NCI-H1436 (cell line): ENCODE measurements at places on chromosomes 7 and 10.

- no peak for DNase-seq
These were observed 42.9 kb downstream of the CSGALNACT2 start for GRCh38 chr10:43181146-43181545.

- no peak for DNase-seq
These were observed 182.9 kb upstream of the INHBA start for GRCh38 chr7:41885748-41886147.

GRCh38 chr7:44378744-44379143 is 53.4 kb upstream of the CAMK2B start:
- no peak for DNase-seq

DNA sequence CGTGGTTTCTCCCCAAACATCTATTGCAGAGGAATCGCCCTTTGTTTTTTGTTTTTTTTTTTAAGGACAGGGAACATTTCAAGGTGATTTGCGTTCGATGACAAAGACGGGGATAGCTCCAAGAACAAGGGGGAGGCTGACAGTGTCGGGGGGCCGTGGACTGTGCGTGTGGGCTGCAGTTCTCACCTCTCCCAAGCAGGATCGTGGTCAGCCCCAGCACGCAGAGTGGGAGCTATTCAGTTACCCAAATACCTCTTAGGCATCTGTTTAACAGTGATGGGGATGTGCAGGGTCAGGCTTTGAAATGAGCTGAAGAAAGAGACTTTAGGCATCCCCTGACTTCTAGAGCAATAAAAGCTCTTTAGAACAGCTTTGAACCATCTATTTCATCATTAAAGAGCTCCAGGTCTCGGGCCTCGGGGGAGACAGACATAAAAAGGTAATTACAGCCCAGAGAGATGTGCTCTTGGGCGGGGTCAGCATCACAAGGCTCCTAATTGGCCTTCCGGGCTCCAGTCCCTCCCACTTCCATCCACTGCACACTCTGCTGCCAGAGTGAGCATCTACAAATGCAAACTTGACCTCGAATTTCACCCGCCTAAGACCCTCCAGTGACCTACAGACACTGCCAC is 97.3 kb downstream of the MYL10 start:
- DNase-seq = peak; percentile 47

DNA sequence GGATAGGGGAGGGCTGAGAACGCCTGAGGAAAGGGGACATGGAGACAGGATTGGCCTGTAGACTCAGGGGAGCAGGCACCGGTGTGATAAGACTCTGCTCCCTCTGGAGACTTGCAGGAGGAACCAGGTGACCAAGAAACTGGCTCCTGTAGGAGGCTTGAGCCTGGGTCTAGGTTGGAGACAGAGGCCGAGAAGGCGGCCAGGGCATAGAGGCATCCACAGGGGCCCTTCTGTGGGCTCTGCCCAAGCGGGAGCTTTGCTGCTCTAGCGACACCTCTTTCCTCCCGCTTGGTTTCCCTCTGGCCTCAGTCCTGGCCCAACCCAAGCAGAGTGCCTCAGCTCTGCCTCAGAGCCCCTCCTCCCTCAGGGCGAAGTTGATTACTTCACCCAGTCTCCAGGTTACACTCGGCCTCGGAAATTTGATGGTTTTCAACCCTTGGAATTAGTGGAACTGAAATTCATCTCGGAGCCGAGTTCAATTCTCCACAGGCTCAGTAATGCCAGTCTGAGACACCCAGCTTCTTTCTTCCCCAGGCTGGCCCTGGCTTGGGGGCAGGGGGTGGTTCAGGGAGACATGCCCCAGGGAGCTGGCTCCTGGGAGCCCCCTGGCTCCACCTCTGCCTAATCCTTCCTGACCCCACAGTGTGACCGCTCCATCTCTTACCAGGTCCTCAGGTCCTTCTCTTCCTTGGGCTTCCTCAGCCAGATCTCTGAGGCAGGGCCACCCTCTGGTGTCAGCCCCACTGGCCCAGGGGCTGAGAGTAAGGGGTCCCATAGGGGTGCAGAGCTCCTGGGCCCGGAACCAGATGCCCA is 60.4 kb downstream of the PAX2 start:
- DNase-seq = no peak

DNA sequence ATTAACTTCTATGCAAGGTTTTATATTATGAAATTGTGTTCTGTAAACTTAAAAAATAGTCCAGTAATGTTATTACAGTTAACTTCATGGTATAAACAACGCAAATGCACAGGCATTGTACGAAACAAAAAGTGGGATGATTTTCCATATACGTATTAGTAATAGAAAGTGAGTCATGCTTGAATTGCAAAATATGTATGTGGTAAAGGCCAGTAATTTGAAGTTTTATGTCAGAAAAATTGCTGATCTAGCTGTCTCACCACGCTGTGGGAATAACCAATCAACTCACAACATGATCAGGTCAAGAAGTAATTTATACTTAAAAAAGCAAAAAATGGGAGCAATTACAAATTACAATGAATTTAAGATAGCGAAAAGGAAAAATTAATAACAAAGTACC is 37.0 kb upstream of the GLI3 start:
- DNase-seq = no peak

DNA sequence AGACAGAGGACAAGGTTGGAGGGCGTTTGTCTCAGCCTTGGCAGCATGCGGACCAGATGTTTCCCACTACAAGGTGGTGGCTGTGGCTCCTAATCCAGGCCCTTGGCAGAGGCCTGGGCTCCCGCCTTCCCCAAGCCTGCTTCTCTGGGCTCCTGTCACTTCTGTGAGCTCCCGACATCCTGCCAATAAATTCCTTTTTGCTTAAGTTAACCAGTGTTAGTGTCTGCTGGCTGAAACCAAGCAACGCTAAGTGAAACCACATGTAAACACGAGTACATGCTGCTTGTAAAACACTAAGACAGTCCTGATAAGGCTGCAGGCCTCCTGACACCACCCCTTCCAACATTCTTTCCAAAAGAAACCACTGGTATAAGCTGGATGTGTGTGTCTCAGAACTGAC is 263.6 kb upstream of the ZMIZ1 start:
- no peak for DNase-seq

GRCh38 chr7:157926107-157926506 is 589.3 kb downstream of the DNAJB6 start:
- no peak for DNase-seq

DNA sequence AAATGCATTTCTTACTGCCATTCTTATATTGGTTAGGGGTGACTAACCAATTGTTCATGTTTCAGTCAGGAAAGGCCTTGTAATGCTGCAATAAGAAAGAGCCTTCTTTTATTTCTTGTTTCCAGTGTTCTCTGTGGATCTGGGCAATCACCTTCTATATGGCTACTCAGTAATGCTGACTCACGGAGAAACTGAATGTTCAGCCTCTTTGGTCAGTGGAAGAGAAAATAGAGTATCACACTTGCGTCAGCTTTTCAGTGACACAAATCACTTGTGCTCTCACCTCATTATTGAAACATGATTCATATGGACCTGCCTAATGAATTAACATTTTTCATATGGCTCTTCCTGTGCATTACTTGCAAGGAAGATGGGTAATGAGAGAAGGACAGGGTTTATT is 243.9 kb upstream of the POT1 start:
- no peak for DNase-seq

DNA sequence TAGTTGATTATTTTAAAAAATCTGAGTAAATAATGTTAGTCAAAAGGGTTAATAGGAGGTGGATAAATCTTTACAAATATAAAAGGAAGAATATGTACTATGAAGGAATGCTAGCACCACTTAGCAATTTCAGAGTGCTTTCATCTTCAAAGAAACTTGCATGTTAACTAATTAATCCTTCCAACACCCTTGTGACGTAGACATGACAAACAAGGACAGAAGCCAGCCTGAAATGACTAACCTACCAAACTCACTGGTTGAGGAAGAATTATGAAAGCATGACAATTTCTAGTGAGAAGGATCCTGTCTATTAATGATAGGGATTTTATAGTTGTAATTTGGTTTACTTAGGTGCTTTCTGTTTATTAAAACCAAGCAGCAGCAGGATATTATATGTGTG is 468.0 kb upstream of the FZD8 start:
- DNase-seq = no peak

GRCh38 chr10:122388287-122388997 is 13.9 kb downstream of the PLEKHA1 start:
- no peak for DNase-seq

- DNase-seq = no peak
These were observed 116.4 kb downstream of the ITGB8 start for GRCh38 chr7:20447021-20447650.

DNA sequence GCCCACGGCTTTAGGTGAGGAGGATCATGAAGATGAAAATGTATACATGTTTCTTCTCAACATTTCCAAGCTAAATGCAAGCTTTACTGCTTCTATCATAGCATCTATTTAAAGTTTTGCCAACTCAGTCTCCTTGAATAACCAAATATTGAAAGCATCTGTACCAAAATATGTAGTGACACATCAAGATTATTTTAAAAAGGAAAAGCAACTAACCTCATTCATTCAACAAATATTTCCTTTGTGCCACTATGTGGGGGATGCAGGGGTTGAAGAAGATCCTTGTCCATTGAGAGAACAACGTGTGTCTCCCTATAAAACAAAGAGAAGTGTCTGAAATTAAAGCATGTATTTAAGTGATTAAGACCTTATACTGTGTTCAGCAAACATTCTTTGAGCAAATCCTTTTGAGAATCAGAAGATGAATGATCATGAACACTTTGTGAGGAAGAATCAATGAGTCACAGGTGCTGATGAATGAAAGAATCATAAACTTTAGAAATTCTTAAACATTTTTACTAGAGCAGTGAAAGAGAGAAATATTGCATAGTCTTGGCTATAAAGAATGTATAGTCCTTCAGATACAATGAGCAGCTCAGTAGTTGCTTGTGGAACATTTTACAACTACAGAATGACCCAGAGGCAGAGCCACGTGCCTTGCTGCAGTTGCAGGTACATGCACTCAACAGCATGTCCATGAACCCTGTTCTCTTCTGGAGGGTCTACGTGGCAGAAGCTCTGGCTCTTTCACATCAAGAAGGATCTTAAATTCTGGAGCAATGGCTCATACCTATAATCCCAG is 13.9 kb downstream of the TAS2R60 start:
- no peak for DNase-seq

- DNase-seq = no peak
These were observed 85.0 kb downstream of the KMT2E start for GRCh38 chr7:105098863-105099515.
